Stimulated activated CD4-positive, alpha-beta T cell treated with anti-CD3 and anti-CD28 coated beads, Interleukin-12 subunit alpha, Interleukin-12 subunit beta, amount 100 ng/mL, for 4 hours (primary cell): ENCODE measurements at places on chromosomes 3 and 15.

GRCh38 chr3:71127052-71127831 lies 456.3 kb downstream of the FOXP1 start:
- DNase-seq, result no peak

DNA sequence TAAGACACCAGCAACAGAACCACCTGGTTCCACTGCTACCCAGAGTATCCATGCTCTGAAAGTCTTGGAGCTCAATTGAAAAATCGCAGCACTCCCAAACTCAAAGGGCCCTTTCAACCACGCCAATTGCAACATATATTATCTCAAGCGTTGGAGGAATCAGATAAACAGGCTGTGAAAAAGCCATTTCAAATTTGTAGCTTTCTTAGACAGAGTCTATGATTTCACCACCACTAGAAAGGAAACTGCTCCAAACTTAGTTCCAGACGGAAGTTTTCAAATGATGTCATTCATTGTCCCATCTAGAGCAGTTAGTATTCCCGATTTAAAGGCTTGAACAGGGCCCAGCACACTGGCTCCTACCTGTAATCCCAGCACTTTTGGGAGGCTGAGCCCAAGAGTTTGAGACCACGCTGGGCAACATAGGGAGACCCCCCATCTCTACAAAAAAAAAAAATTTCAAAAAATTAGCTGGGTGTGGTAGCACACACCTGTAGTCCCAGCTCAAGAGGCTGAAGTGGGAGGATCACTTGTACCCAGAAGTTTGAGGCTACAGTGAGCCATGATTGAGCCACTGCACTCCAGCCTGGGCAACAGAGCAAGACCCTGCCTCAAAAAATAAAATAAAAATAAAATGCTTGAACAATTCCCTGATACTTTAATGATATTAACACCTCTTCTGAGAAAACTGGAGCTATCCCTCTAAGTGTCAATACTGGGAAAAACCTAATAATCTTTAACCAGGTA lies 16.8 kb downstream of the TNIK start:
- no peak for DNase-seq

DNA sequence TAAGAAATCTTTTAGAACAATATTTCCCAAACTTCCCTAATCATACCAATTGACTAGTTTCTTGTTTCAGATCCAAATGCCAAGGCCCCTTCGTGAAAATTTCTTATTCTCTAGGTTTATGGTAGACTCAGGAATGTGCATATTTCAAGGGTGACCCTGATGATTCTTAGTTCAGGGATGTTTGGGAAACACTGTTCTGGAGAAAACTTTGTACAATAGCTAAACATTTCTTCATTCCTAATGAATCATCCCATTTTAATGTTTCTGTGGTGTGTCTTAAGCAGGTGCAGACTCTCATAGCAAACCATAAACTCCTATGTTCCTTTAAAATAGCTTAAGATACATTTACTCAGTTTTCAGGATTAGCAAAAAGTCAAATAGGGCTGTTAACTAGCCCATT lies 314.5 kb downstream of the TIGIT start:
- no peak for DNase-seq

- DNase-seq, result no peak
Measured at GRCh38 chr3:194407423-194407822, 8.4 kb upstream of the GP5 start.

DNA sequence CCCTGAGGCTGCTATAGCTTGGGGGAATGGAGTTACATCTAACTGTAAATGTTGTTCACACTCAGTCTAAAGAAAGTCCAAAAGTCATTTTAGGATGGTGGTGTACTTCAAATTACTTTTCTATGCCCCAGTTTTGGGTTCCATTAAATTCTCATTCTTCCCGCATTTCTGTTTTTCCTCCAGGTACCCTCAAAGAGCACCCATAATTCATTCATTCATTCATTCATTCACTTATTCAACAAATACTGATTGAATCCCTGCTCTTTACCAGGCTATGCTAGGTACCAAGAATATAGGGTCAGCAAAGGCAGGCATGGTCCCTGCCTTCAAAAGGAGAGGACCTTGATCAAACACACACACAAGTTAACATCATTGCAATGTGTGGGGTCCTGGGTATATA lies 76.1 kb downstream of the CCNL1 start:
- DNase-seq, result no peak

GRCh38 chr3:184322731-184323487 lies 8.5 kb downstream of the EIF4G1 start:
- DNase-seq, result no peak

GRCh38 chr3:65539616-65540015 lies 499.1 kb downstream of the MAGI1 start:
- DNase-seq, result no peak

- no peak for DNase-seq
Measured at GRCh38 chr3:149314807-149315578, 18.4 kb downstream of the TM4SF18 start.

DNA sequence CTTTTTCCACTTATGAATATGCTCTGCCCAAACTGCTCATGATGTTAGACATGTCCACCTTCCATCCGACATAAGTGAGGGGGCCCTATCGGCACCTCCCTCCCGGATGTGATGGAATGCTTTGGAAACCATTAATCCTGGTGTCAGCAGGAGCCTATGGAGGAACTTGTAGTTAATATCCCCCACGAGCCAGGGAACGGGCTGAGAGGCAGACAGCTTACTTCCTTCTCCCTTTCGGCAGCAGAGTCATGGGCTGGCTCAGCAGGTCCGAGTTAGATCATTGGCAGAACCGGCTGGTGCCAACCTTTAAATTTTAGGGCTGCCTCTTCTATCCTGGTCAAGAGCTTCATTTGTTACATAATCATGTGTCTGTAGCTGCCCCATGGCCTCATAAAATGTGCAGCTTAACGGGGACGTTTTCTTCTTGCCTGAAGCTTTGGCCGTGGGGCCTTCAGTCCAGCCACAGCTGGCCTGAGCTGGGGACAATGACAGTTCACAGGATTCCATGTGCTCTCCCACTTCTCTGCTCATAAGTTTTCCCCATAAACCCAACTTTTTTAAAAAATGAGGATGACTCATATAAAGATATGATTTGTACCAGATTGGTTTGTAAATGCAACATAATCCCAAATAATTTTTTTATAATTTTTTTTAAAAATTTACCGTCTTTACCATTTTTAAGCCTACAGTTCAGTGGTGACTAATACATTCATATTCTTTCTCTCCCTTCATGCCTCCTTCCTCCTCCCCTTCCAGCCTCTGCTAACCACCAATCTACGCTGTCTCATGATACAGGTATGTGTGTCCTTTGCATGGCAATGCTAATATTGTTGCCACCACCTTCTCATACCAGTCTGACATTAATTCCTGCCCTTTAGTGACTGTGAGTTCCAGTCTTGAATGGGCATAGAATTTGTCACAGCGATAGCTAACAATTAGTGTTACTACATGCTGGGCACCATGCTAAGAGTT lies 62.2 kb upstream of the RGMA start:
- no peak for DNase-seq

DNA sequence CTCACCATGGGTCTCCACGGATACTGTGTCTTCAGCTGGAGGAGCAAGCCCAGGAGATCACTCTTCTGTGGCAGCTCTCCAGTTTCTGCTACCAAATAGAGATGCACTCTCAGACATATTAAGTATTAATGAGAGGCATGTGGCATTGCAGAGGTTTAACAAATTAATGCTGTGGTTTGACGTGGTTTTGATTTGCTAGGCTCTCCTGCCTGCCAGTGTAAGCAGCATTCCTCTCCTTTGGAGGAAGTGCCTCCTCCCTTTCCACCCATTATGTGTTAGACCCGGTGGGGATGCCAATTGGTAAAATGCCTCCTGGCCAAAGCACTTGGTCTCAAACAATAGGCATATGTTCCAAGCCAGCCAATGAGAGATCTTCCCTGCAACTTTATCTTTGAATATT lies 124.8 kb downstream of the MYLK start:
- no peak for DNase-seq

DNA sequence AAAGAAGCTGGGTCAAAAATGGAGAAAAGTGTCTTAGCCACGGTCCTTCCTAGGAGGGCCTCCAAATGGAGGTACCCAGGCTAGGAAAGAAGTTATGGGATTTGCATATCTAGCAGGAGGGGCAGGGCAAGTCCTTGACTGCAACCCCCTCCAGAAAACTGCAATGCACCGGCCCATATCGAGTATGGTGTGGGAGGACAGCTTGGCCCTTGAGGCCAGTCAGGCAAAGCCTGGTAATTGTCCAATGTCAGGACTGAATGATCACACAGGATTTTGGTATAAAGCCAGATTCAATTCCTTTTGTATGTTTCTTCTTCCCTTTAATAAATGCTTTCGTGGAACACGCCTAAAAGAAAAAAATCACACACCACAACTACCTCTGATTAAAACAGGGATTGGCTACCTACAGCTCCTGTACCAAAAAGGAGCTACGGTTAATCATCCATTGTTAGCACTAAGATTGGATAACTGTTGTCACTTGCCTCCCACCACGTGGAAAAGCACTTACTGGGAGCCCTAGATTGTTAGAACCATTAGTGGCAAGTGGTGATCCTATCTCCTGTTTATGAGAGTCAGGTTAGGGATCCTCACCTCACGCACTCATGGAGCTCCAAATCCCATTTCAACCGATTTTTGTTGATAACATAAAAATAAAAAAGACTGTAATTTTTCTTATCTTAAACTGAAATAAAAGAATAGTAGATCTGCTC lies 1.2 kb downstream of the ZNF770 start:
- DNase-seq, result no peak

- no peak for DNase-seq
Measured at GRCh38 chr3:128567705-128568356, 74.8 kb upstream of the GATA2 start.

DNA sequence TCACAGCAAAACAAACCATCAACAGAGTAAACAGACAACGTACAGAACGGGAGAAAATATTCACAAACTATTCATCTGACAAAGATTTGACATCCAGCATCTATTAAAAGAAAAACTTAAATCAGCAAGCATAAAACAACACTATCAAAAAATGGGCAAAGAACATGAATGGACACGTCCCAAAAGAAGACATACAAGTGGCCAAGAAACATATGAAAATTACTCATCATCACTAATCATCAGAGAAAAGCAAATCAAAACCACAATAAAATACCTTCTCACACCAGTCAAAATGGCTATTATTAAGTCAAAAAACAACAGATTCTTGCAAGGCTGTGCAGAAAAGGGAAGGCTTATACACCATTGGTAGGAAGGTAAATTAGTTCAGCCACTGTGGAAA lies 13.7 kb upstream of the SERPINI2 start:
- DNase-seq, result no peak

DNA sequence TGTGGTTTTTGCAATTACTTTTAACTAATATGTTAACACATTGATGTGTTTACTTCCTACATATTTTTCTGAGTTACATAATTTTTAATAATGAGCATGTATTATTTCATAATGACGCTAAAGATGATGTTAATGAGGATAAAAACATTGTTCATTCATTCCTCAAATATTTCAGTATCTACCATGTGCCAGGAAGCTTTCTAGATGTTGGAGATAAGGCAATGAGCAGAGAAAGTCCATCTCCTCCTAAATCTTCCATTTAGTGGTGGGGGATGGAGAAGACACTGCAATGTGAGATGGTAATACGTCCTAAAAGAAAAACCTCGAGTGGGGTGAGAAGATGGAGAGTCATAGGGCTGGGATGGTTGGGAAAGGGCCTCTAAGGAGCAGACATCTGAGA lies 132.7 kb downstream of the MYLK start:
- DNase-seq, result no peak

GRCh38 chr3:10702961-10703740 lies 112.9 kb upstream of the SLC6A11 start:
- DNase-seq, result no peak

GRCh38 chr3:180749796-180750195 lies 70.5 kb upstream of the CCDC39 start:
- DNase-seq, result no peak

GRCh38 chr3:50714946-50715345 lies 40.2 kb downstream of the DOCK3 start:
- no peak for DNase-seq

- no peak for DNase-seq
Measured at GRCh38 chr3:169083163-169083562, 580.3 kb downstream of the MECOM start.

GRCh38 chr3:69776920-69777581 lies 37.8 kb downstream of the MITF start:
- no peak for DNase-seq

- DNase-seq, result no peak
Measured at GRCh38 chr3:87625876-87626275, 349.5 kb upstream of the POU1F1 start.

GRCh38 chr15:56856934-56857333 lies 61.5 kb upstream of the TCF12 start:
- DNase-seq, result no peak

- no peak for DNase-seq
Measured at GRCh38 chr3:152058856-152059255, 185.4 kb downstream of the SUCNR1 start.

- DNase-seq, result no peak
Measured at GRCh38 chr3:44146073-44146472, 95.6 kb upstream of the TOPAZ1 start.

GRCh38 chr15:76158226-76158625 lies 98.4 kb downstream of the TMEM266 start:
- no peak for DNase-seq

DNA sequence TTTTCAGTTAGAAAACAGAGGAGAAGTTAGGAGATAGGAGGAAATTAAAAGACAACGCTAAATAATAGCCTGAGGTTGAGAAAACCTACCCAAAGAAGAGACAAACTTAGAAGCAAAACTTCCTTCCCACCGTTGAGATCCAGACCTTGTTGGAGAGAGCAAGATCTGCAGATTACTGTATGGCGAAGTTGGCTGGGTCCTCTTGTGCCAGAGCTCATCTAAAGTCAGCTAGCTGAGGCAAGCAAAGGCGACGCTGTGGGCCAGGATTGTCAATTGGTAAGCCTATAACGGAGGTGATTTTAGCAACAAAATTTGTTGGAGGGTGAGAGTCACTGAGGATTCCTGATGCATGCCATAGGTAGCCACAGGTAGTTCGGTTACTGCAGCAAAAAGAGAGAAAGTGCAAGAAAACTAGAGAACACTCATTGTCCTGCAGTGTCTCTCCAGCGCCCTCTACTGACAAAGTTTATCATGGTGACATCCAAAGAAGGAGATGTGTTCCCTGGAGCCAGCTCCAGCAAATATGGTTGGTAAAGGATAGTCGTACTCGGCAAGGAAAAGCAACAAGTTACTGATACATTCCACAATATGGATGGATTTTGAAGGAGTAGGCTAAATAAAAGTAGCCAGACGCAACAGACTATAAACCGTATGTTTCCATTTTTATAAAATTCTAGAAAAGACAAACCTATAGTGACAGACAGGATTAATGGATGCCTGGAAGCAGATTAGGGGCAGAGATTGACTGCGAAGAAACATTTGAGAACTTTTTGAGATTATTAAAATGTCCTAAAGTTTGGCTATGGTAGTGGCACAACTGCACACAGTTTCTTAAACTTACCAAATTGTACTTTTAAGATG lies 9.8 kb upstream of the OR5K4 start:
- DNase-seq, result no peak
